ENCODE measurements at places on chromosomes 1 and 21. TPM values are rescaled to one million over a fixed set of nuclear protein-coding genes. Genes with fewer than 3 reads are reported as not detected.

Gene TRAF3IP3
- total RNA-seq: not detected

Gene BRINP3
- total RNA-seq: not detected

Gene PDE9A
- total RNA-seq: 1.4 TPM

Gene OLIG2
- total RNA-seq: not detected

Gene OPRD1
- total RNA-seq: not detected

Gene KIAA1614
- total RNA-seq: 0.21 TPM

Measured in airway epithelial cell (primary cell).